Activated T-helper 2 cell treated with anti-CD3 and anti-CD28 coated beads, Interferon-gamma antibody, Interleukin-2, Interleukin-4, amounts not matched to agents 10 μg/mL and 5 μg/mL and 100 μg/mL, durations not matched to agents 14 hours and 24 hours and 36 hours (primary cell): ENCODE measurements at places on chromosomes 11 and 22. TPM values are rescaled to one million over a fixed set of nuclear protein-coding genes. Genes with fewer than 3 reads are reported as not detected.

DNA sequence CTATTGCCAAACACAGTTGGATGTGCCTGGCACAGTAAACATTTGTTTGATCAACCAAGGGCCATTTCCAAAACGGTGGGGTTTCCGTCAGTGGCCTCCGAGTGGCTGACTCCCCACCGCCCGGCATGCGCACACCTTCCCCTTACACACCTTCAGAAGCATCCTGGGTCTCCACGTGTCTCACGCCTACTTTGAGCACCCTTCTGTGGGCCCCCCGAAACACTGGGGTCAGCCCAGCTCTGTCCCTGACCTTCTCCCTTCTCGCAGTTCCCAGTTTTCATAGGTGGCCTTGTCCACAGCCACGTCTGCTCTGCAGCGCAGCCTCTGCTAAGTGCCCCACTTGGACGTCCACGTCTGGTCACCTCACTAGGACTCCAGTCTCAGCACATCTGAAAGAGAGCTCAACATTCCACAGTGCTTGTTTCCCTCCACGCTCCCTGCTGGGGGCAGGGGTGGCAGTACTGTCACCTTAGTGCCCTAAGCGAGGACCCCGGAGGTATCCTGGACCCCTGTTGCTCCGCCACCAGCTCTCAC lies 13.2 kb upstream of the SHANK2 start:
- DNase-seq: no peak
- no peaks in the 10 kb centered on the region for H3K36me3 ChIP-seq
- H3K27ac ChIP-seq: no peak overlapping the region

ST14 gene
- total RNA-seq: 0.09 and 0.14 TPM in 2 replicates

DNA sequence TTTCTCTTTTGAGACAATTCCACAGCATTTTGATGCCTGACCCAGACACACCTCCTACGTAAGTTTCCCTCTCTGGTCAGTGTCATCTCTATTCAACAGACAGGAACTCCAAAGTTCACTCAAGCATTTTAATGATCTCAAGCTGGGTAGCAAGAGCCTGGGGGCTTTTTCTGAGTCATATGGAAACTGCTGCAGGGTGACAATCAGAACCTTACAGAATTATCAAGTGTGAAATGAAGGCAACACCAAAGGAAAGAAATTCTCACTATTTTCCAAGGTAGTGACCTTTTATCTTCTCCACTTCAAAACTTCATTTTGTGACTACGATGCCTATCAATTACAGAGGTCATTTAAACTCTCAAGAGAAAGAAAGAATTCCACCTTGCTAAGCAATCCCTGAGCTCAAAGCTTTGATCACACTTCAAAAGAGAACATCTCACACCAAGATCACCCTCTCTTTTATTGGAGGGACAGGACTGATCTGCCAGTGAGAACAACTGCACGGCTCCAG lies 229.0 kb upstream of the ZC3H12C start:
- H3K27ac ChIP-seq: peak overlapping the region; percentile 76
- peaks cover 16% of the 10 kb centered on the region for H3K4me1 ChIP-seq
- H3K36me3 ChIP-seq: no peaks in the 10 kb centered on the region
- no peak for DNase-seq

LGALS12 gene
- total RNA-seq: 1.1 and 1.4 TPM in 2 replicates

KCNJ11 gene
- 0.83 and 0.91 TPM in 2 replicates for total RNA-seq

DNA sequence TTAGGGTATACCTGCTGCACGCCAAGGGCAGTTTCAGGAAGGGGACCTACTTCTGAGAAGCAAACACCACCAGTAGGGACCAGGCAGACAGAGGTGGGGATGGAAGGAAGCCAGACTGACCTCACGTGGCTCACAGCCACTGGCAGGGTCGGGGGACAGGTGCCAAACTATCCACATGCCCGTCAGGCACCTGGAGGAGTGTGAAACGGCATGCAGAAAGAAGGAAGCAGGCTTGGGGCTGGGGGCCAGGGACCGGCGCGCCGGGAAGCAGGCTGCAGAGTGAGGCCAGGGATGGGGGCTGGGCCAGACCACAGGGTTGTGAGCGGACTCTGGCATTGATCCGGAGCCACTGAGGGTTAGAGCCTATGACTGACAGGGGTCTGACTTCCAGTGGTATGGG lies 47.5 kb downstream of the CDKN1C start:
- no peak for DNase-seq
- no peak overlapping the region for H3K27ac ChIP-seq
- no peaks in the 10 kb centered on the region for H3K36me3 ChIP-seq
- no peaks in the 10 kb centered on the region for H3K27me3 ChIP-seq

DNA sequence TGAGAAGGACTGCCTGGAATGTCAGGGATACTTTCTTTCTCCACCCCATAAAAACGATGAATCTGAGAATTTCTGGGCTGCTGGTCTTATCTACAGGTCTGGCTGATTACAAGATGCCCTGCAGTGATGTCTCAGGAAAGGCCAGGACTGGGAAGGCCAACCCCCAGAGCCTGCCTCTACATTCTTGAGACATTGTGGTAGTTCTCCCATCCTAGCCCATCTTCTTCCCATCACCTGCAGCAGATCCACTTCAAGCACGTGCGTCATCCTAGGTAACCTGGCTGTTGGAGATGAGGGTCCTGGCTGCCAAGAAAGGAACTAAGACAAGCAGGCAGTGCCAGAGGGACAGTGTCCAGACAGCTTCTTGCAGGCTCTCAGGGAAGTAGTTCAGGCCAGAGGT lies 44.1 kb upstream of the E2F8 start:
- peaks cover 2% of the 10 kb centered on the region for H3K4me1 ChIP-seq
- H3K27me3 ChIP-seq: peaks cover 9% of the 10 kb centered on the region
- H3K36me3 ChIP-seq: no peaks in the 10 kb centered on the region
- no peak overlapping the region for H3K27ac ChIP-seq
- H3K4me3 ChIP-seq: no peak overlapping the region
- DNase-seq: no peak

- no peak for DNase-seq
- no peaks in the 10 kb centered on the region for H3K4me1 ChIP-seq
- no peak overlapping the region for H3K27ac ChIP-seq
- no peaks in the 10 kb centered on the region for H3K27me3 ChIP-seq
- no peak overlapping the region for H3K4me3 ChIP-seq
- no peaks in the 10 kb centered on the region for H3K36me3 ChIP-seq
These were observed 37.6 kb downstream of the CTTN start for GRCh38 chr11:70435765-70436500.

DNA sequence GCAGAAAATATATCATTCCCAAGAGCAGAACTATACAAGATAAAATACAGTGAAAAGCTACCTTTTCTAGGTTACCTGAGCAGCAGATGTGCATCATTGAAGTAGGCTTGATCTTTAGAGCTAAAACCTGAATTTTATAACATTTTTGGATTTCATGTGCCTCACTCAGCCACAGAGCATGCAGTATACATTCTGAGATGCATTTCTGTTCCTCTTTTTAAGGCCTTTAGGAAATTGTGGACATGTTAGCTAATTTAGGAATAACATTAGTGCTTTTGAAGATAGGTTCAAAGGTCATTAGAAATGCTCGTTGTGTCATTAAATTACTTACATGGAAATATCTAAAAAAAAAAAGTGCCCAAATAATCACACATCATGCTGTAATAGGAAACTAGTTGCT lies 230.6 kb upstream of the PDGFD start:
- H3K27ac ChIP-seq: no peak overlapping the region
- no peaks in the 10 kb centered on the region for H3K27me3 ChIP-seq
- no peak overlapping the region for H3K4me3 ChIP-seq
- DNase-seq: no peak

HEPACAM gene
- not detected in 2 replicates for total RNA-seq

DNA sequence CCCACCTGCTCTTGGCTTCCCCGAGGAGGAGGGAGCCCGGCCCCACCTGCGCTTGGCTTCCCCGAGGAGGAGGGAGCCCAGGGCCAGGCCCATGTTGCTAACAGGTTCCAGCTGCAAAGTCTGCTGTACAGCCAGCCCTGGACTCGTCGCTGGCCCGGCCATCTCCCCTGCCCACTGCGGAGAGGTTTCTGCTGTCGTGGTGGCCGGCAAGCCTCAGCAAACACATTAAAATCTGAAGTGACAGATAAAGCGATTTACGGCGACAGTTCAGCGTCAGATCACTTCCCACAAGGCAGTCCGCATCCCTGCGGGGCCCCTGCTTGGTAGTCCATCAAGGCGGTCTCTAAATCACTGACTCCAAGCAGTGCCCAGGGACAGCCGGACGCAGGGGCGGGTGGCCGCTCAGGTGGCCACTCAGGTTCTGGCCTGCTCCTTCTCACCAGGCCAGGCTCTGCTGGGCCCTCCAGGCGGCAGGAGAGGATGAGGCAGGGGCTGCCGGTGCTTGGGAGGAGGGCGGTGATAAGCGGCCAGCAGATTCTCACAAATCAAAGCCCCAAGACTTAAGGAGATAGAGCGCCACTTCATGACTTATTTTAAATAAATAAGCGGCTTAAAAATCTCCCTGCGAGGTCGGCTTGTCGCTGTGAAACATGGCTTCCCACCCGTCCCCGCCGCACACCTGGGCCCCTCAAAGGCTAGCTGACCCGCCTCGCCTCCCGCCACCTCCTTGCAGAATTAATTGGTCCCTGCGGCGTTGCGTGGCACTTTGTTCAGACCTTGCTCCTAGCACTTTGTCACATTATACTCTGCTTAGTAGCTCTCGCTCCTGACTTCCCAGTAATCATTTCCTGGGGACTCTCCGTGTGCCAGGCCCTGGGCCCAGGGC lies 21.1 kb downstream of the MACROD1 start:
- no peak overlapping the region for H3K27ac ChIP-seq
- H3K36me3 ChIP-seq: no peaks in the 10 kb centered on the region
- H3K4me3 ChIP-seq: no peak overlapping the region
- peaks cover 11% of the 10 kb centered on the region for H3K4me1 ChIP-seq
- H3K27me3 ChIP-seq: no peaks in the 10 kb centered on the region
- no peak for DNase-seq
